ENCODE measurements at places on chromosomes 2 and 18.
A peak's percentile ranks its signal among the peaks of the same experiment; 100 is the strongest.

DNA sequence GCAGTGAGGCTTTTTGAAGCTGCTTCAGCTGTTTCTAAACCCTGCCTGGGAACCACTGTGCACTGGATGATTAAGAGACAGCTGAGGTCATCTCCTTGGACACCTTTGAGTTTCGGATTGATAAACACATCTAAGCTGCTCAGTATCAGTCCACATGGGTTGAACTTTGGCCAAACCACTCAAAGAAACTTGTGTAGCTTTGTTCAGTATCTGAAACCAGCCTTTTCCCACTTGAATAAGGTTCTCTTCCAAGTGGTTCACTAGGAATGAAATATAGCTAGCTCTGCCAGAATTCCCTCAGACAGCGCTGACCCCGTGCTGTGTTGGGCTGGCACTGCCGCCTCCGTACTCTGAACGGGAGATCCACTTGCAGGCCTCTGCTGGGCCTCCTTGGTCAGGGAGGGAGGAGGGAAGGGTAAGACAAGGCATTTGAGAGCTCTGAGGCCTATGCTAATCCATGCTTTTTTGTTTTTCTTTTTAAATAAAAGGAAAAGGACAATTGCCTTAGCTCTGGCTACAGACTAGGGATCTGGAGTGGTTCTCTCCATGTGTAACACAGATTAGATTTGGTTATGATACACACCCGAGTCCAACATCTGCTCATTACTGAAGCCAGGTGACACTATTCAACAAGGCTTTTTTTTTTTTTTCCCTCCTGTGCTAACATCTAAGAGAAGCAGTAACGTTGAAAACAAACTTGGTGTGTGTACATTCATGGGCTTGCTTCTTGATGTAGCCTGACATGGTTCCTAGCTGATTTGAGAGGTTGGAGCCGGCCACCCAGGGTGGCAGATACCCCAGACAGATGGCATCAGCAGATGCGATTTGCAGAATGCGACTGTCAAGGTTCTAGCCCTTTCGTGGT lies 67.7 kb downstream of the NCK2 start:
- DNase-seq: peak; percentile 57

- DNase-seq: peak; percentile 26
These were observed 68.8 kb downstream of the HNRNPLL start for GRCh38 chr2:38533757-38534545.

- no peak for DNase-seq
These were observed 201.8 kb downstream of the ZFP36L2 start for GRCh38 chr2:43024515-43025011.

DNA sequence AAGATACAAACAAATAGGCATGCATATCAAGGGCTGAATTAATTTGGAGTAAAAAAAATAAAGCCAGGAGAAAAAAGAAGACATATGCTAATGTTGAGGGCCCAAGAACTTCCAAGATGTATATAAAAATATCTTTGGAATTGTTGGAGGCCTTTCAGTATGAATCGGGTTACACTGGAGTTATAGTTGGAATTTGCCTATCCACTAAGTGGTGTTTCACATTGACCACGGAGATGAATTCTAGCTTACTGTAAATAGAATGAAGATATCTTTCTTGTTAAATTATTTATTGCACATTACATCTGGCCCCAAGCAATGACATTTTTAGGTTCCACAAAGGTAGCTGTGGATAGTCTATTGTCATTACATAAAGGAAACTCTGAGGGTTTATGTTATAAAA lies 38.5 kb upstream of the TRIB2 start:
- DNase-seq: no peak

DNA sequence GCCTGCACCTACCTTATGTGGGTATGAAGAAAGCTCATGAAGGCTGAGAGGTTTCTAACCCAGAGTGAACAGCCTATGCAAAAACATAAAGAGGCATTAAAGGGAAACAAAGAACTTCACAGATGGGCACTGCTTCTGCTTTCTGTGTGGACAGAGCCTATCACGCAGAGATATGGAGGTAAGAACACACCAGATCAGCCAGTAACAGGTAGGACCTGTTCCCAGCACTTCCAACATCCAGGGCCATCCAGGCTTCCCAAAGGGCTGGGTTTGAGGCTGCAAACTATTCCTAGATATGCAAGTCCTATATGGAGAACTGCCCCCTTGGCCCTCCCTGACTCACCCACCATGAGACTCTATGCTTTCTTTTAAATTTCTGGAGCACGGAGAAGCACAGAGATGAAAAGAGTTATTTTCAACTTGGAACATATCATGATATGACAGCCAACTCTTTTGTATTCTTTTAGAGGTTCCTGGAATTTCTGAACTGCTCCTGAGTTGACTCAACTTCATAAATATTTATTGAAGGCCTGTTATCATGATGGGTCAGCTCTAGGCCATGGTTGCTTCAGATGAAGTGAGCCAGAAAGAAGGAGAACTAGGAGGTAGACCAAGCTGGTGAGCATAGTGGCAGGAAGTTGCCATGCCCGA lies 77.4 kb upstream of the PPP1CB start:
- DNase-seq: peak; percentile 51

DNA sequence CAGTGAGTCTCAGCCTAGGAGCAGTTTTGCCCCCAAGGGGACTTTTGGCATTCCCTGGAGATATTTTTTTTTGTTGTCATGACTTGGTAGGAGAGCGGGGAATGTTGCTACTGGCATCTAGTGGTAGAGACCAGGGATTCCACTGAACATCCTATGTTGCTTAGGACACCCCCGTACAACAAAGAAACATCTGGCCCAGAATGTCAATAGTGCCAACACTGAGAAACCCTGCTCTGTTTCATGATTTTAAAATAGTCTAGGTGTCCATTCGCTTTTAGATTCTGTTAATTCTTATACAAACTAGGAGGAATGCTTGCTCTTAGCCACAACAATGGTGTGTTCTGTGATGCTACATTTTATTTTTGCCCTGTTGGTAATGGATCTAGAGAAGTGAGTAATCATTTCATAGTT lies 225.8 kb upstream of the SIX3 start:
- DNase-seq: peak; percentile 54

DNA sequence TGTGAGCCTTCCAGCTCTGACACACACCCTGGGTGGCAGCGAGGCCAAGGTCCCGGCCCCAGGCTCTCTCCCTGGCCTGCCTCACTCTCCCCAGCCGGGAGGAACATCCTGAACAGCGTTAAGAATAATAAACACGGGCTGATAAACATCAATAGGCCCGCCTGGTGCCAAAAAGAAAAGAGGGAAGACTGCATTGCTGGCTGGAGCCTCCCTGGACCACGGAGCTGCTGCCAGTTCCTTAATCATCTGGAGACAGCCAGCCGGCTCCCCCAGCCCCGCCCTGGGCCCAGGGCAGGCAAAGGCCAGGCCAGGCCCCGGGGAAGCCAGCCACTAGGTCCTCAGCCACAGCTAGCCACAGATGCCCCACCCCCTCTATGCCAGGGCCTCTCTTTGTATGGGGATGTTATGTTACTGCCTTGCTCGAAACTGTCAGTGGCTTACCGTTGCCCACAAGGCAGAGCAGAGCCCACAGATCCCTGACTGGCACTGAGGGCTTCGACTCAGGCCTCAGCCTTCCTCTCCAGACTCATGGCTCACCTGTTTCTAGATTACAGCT lies 293.7 kb downstream of the DYSF start:
- DNase-seq: peak; percentile 96

DNA sequence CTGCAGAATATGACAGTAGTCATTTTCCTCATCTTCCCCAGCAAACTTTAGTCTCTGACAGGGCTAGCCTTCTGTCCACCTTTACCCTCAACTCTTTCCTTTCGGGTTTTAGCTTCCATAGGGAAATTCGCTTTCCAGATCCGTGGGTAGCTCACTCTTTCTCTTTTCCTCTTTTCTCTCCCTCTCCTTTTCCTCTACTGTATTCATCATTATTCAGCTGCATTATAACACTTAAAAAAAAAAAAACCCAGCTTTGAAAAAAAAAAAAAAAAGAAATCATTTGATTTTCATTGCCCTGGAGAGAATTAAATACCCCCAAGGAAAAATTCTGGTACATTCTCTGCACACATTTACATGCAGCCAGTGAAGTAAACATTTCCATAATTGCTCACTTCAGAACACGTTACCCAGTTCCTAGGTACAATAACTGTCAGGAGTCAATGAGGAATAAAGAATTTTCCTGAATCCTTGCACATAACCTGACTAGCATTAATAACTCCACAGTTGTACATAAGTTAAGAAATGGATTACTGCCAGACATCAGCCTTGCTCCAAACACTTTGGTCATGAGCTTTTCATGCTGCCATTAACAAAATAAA lies 63.5 kb downstream of the ZNF521 start:
- DNase-seq: peak; percentile 10

GRCh38 chr2:231991664-231992063 lies 30.2 kb downstream of the DIS3L2 start:
- DNase-seq: peak; percentile 51

DNA sequence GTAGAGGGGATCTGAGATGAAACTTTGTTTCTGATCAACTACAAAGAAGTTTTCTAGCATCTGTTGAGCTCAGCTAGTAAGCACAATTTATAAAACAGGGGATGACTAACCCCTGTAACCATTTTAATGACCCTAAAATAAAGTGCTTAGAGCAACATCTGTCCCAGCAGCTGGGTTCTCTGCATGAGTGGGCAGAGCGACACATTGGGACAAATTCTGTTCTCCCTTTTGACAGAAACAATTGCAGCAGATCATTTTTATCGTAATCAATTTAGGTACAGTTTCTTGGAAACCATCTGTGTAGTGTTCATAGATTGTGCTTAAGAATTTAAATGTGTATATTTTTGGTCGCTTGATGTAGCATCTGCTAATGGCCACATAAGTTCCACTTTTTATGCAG lies 678.0 kb downstream of the RNF144A start:
- no peak for DNase-seq

DNA sequence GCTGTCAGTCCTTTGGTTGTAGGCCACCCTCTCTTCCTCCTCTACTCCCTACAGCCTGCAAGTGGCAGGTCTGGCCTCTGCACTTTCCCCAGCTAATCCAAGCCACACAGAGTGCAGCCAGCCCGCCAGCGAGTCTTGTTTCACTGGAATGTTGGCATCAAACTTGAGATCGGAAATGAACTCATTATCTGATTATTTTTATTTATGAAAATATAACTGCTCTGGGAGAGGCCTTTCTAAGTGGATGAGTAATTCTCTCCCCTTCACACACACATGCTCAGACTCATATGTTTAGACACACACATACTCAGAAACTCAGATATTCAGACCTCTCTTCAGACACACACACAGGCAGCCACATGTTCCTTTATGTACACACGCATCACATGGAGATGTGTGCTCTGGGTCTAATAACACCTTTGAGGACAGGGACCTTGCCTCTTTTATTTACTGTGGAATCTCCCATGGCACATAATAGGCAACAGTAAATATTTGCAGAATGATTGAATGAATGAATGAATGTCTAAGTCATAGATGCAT lies 151.3 kb downstream of the ZFP36L2 start:
- DNase-seq: peak; percentile 98

GRCh38 chr2:120884472-120885290 lies 149.0 kb downstream of the GLI2 start:
- no peak for DNase-seq

DNA sequence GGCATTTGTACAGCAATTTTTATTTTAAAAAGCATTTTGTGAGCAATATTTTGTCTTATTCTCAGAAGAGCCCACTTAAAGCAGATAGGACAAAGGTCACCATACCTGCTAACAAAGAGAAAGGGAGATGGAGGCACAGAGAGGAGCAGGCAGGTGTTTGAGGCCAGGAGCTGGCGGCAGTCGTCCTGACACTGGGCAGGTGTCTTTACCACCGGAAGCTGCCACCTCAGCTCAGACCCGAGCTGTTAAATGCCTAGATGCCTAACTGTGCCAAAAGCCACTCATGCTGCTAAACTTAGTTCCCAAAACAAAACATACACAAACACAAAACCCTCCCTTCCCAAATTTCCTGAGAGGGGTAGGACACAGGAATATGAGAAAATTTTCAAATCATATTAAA lies 120.9 kb downstream of the CNTNAP5 start:
- DNase-seq: no peak

- no peak for DNase-seq
These were observed 8.6 kb downstream of the VRK2 start for GRCh38 chr2:58055033-58055786.

GRCh38 chr2:48483916-48484315 lies 46.0 kb upstream of the STON1 start:
- DNase-seq: peak; percentile 17

- DNase-seq: peak; percentile 94
These were observed at the start of gene RBFA for GRCh38 chr18:80034068-80034851. TSS of gene RBFA (plus strand) at chr18:80034434. CDS start at chr18:80034496, 62 bp downstream.

DNA sequence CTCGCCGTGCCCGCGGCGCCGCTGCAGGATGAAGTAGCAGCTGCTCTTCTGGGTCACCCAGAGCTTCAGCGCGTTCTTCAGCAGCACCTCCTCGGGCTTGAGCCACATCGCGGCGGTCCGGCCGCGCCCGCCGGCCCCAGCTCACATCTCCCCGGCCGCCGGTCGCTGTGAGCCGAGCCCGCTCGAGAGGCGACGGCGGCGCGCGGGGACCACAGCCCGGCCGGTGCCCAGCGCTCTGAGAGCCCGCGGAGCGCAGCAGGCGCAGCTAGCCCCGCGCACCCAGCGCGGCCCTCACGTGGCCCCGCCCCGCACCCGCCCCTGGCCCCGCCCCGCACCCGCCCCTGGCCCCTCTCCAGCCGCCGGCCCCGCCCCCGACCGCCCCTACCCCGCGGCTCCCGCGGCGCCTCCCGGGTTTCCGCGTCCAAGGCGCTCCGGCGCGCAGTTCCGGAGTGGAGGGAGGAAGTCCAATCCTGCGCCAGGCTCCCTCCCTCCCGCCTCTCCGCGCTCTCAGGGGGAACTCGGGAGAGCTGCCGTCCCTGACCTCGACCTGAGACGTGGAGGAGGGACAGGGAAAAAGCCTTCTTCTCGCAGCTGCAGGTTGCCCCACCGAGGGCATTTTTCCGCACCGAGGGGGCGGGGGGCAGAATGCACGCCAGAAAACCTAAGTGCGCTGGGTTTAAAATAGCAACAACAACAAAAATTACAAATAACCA lies at the start of gene TBC1D8:
TSS of gene TBC1D8 (minus strand) at position 237 of the 713 bp plus-strand sequence. CDS start at position 108, 129 bp downstream.
- DNase-seq: peak; percentile 80

DNA sequence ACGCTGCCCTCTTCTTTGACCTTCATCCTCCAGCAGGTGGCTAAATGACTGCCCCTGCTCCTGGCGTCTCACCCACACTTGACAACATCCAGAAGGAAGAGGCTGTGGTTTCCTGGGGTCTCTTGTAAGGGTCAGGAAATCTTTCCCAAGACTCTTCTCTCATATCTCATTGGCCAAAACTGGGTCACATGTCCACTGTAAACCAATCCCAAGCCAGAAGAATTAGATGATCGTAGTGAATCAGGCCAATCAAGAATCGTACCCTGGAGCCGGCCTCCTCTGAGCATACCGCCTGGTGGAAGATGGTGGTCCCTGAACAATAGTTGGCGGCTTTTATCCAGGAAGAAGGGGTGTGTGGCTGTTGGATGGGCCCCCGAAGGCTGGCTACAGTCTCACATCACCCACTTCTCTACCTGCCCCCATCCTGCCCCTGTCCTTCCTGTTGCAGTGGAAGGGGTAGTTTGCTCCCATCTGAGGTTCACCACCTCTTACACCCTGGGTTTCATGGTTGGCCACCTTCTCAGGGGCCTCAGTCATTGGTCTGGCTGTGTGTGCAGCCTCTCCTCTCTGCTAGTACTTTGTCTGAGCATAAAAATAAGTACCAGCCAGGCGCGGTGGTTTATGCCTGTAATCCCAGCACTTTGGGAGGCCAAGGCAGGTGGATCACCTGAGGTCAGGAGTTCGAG lies 3.8 kb downstream of the SAG start:
- DNase-seq: no peak

GRCh38 chr18:11785444-11786055 lies 65.7 kb upstream of the CHMP1B start:
- DNase-seq: no peak

- DNase-seq: no peak
These were observed 43.2 kb downstream of the SDC1 start for GRCh38 chr2:20181761-20182160.

Measured in M059J (cell line).